Stimulated activated CD8-positive, alpha-beta memory T cell treated with anti-CD3 and anti-CD28 coated beads, Interleukin-4, amount 100 ng/mL, for 4 hours (primary cell): ENCODE measurements at places on chromosomes 11 and 22.

DNA sequence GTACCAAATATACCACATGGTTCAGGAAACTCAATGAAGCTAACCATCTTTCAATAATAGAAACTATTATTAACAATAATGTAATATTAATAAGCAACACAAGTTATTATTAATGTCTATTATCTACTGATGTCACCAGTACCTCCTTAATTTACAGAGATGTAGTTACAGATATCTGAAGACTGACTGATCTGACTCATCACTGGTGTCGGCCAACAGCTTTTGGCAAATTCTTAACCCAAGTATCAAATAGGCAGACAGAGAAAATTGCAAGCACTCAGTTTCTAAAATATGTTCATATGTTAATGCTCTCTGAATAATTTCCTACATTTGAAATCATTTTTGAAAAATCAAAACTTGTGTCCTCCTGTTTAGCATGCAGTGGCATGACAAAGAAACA, 100.4 kb upstream of the DDI1 start:
- DNase-seq, result no peak

DNA sequence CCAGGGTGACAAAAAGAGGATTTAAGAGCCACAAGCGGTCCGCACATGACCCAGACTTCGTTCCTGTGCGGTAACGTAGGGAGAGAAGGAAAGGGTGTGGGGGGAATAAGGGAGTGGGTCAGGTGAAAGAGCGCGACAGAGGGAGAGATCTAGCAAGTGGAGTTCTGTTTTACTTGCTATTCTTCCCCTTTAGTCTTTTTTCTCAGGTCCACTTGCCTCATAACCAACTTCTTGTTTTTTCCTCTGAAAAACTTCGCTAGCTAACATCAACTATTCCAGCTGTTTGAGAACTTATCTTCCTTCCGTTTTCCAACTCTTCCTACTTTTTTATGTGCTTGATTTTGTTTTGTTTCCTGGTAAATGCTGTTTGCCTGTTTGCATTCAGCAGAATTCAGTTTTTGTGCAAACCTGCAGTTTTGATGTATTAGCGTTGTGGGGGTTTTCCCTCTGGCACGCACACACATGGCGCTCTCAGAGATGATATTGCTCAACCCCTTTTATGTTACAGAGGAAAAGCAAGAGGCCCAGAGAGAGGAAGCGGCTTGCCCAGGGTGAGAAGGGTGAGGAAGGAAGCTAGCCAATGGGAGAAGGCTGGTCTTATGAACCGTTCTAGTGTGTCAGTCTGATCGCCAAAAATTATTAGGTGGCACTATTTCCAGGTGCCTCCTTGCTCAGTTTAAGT, 592 bp upstream of the CTSC start:
- no peak for DNase-seq

DNA sequence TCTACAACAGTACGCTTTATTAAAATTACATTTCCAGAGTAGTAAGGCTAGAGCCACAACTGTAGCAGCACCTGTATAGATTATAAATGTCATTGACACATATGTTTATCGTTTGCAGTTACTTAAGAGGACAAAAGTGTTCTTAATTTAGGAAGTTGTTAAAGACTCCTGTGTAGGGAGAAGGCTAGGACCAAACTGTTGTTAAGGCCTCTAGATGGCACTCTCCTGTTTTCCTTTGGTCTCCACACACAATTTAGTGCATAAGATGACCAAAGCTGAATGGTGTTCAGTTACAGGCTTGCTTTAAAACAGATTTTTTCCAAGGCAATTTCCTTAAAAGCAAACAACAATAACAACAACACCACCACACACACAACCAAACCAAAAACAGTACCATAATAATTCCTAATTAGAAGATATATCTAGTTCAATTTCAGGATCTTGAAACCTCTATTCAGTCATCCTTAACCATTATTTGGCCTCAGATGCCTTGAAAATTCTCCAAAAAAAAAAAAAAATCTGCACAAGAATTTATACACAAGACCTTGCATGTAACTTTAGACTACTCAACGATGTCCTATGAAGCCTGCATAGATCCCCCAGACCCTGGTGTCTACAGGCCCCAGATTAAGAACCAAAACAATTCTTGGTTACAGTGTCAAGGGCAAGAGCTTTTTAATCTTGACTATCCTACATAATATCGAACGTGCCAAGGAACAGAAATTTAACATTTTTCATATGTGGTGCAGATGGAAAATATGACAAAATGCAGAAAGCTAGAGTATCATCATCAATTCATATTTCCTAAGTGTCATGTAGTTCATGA, 42.6 kb upstream of the APOA1 start:
- DNase-seq, result no peak

GRCh38 chr11:42524534-42525227, 787.1 kb upstream of the API5 start:
- DNase-seq, result no peak

DNA sequence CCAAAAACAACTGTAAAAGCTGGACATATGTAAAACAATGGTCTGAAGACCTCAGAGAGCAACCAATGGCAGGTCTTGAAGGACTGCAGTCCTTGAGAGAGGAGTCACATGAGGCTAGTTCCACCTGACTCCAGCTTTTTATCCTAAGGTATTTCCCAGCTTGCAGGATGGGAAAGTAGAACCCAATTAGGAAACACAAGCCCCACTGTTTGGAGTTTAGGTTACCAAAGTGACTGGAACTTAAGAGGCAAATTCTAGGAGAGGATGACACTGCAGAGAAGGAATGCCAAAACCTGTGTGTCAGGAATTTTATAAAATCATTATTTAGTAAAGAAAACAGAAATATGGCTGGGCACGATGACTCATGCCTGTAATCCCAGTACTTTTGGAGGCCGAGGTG, 18.4 kb downstream of the OR2AT4 start:
- DNase-seq, result no peak

- DNase-seq, result no peak
Observed at GRCh38 chr11:34284811-34285481, 72.9 kb downstream of the ABTB2 start.

- DNase-seq, result no peak
Observed at GRCh38 chr11:76123248-76123647, 83.1 kb downstream of the WNT11 start.

DNA sequence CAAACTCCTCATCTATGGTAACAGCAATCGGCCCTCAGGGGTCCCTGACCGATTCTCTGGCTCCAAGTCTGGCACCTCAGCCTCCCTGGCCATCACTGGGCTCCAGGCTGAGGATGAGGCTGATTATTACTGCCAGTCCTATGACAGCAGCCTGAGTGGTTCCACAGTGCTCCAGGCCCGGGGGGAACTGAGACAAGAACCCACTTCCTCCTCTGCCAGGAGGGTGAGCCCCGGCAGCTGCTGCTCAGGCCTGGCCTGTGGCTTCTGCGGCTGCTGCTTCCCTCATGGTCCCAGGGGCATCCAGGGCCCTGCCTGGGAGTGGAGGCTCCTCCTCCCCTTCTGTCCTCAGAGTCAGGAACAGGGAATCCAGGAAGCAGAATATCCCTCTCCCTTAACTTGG, 98.4 kb downstream of the ZNF280B start:
- no peak for DNase-seq

- DNase-seq, result no peak
Observed at GRCh38 chr11:121412711-121413415, 39.3 kb upstream of the SORL1 start.

DNA sequence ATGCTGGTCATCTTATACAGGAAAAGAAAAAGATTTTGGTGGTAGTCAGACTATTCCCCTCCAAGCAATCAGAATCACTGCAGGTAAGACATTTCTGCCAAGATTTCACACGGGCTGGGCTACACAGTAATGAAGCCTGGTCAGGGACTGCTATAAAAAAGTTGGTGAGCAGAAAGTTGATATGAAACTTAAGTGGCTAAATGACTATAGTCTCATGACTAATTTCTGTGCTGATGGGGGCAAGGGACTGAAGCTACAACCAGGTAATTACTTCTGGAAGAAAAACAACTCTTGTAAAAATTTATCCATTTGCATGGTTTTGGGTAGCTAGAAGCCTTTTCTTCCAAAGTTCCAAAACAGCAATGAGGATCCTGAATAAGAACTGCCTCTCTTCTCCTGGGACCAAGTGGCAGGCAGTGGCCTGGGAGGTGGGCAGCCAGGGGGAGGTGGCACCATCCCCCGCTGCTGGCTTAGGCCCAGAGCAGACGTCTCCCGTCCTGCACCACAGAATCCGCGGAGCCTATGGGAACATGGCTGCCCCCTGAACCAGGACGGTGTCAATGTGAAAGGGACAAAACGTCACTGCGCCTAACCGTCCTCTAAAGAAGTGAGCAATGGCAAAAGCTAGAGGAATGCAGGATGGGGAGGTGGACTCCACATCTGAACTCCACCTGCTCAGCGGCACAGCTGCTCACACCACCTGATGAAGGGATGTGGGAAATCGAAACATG, 122.6 kb upstream of the LMO1 start:
- DNase-seq, result no peak

GRCh38 chr11:107590460-107591377, at the start of gene ELMOD1:
Gene ELMOD1 (plus strand): TSS chr11:107591147. CDS start chr11:107618190, 27,043 bp downstream.
- no peak for DNase-seq
